ENCODE measurements at places on chromosomes 5 and 9.

- no peak for DNase-seq
Measured at GRCh38 chr5:61811052-61811451, 479.0 kb downstream of the ZSWIM6 start.

DNA sequence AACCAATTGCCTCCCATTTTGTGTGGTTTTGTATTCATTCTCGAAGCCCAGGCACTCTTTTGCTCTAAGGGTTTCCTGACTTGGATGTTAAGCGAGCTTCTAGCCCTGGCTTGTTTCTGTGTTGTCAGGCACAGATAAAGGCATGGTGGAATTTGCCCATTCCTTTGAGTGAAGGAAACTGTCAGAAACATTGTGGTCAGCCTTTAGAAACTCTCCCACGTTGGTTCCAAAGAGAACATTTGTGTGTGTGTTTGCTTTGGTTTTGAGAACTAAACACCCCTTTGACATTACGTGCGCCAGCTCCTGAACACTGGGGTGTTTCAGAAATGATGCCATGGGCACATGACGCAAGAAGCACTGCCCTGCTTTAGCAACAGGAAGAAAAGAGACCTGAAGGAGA, 320.9 kb downstream of the NTRK2 start:
- no peak for DNase-seq

- DNase-seq = no peak
Measured at GRCh38 chr5:55899344-55899743, 48.2 kb downstream of the IL31RA start.

GRCh38 chr5:108371263-108371662, 10.6 kb downstream of the FBXL17 start:
- DNase-seq = no peak

- DNase-seq = no peak
Measured at GRCh38 chr5:41787265-41787664, 83.0 kb downstream of the OXCT1 start.

- no peak for DNase-seq
Measured at GRCh38 chr5:139677736-139678613, 29.8 kb downstream of the CXXC5 start.

DNA sequence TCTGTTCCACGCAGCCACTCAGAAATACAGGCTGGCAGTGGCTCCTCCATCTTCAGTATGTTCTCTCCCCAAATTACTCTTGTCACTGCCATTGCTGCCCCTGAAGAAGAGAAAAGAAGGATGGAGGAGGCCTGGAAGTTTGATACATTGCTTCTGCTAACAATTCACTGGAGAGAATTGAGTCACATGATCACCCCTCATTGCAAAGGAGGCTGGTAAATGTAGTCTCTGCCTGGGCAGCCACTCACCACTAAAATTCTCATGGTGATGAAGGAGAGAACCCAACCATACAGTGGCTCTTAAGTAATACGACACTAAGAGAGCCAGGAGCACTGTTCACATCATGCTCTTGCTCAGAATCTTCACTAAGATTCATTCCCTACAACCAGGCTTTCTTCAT, 112.0 kb downstream of the DOCK8 start:
- DNase-seq = no peak

DNA sequence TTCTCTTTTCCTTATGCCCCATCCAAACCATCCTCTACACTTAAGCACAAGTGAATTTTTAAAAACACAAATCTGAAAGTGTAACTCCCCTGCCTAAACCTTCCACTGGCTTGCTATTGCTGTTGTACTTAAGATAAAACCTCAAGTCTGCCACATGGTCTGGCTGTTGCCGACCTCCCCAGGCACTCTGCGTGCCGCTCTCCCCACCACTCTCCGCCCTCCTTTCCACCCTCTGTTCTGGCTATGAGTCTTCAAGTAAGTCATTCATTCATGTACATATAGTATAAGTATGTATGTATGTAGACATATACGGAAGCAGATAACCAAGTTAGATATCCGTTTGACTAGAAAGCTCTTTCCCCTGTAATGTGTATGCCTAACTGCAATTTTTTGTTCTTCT, 94.7 kb upstream of the ANKRD55 start:
- DNase-seq = no peak

DNA sequence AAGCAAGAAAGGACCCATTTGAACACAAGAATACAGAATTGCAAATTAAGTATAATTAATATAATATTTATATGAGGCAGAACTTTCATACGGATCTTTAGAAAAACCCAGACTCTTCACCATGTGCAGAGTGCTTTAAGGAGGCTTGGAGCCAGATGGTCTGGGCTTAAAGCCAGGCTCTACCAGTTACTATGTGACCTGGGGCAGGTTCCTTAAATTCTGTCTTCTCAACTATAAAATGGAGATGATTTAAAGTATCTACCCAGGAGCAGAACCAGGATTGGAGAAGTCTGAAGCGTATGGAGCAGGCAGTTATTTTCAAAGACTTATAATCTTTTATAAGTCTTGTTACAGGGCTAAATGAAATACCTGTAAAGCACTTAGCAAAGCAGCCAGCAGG, 202.1 kb downstream of the TSSK1B start:
- no peak for DNase-seq

DNA sequence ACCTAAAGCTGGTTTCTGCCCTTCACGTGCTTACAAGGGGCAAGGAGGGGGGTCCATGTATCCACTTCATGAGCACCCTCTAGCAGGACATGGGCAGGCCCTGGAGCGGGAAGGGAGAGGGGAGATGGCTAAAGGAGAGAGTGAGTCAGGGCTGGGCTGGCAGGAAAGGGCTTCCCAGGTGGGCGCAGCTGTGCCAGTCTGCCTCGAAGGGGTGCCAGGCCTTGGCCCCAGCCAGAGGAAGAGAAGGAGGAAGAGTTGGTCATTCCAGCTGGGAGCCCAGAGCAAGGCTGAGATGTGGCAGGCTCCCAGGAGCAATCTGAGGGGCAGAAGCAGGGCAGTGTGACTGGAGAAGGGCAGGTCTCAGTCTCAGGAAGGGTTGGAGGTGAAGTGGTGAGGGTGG, 24.7 kb downstream of the TRIM14 start:
- no peak for DNase-seq

GRCh38 chr9:71675105-71675856, 93.0 kb downstream of the CEMIP2 start:
- DNase-seq = no peak

DNA sequence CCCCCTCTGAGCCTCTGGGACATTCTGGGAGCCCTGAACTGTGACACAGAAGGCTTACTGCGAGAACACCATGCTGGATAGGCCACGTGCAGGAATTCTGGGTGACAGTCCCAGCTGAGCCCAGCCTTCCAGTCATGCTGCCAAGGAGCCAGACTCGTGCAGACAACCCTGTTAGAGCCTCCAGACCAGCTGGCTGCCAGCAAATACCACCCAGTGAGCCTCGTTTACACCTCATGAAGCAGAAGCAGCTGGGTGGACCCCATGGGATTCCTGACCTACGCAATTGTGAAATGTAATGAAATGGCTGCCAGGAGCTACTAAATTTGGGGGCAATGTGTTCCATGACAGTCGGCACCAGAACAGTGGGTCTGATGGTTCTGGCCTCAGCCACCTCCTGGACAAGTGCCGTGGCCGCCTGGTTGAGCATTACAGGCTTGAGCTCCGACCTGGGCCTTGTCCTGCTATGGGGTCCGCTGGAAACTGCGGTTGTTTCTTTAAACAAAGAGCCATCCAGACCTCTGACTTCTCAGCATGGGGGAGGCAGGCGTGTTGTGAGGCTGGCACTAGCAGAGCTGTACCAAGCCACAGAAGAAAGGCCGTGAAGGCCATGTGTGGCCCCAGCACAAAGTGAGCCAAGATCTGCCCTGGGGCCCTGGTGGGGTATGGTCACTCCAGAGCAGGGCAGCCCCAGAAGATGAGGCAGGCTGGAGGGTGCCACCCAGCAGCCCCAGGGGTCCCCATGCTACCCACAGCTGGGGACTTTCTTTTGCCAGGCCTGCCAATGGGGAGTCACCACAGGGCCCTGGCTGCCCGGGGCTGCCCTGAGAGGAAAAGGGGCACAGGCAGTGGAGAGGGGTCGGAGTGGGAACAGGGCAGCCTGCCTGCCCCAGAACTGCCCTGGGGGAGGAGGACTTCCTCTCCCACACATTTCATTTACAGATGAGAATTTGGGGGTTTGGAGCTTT, 19.3 kb upstream of the RXRA start:
- no peak for DNase-seq

- DNase-seq = peak; percentile 24
Measured at GRCh38 chr9:87812375-87813118, 70.1 kb upstream of the SPATA31E1 start.

DNA sequence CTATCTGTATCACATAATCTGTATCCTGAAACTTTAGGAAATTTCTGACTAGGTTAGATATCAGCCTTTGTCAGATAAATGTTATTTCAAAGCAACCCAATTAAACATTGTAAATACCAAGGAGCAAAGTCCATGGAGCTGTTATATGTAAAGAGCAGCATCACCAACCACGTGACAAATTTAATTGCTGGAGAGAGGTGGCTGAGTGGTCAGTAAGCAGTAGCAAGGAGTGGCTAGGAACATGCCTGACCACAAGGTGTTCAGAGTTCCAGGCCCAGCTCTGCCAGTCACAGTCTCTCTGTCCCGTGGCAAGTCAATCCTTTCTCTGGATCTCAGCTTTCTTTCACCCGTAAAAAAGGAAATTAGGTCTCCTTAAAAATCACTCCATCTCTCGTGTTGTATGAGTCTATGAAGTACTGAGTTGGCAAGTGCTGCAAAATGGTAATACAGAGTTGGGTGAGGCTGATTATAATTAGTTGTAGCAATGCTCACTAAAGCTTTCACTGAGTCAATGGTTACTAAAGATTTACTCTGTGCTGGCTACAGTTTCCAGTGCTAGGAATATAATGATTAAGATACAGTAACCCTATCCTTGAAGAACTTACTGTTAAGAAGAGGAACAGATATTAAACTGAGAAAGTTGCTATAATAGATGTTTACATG, 166.1 kb downstream of the GNAQ start:
- DNase-seq = no peak

- no peak for DNase-seq
Measured at GRCh38 chr5:155260798-155261197, 247.2 kb downstream of the KIF4B start.

DNA sequence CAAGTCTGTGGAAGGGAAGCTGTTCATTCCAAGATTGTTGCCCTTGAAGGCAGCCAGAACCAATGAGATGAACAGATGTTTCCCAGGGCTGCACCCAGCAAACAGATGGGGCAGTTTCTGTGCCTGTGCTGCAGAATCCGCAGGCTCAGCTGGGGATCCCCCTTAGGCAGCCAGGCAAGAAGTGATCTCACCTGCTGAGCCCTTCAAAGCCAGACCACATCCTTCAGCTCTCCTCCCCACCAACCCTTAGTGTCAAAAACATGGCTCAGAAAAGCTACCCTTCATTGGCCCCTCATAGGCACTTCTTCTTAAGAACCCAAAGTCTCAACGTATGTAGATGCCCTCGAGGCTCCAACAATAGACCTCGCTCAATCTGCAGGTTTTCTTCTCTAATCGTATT, 626.7 kb downstream of the CCDC171 start:
- no peak for DNase-seq
